ENCODE measurements at places on chromosomes 12 and 14.

- DNase-seq, result no peak
These were observed 398.8 kb downstream of the FOXG1 start for GRCh38 chr14:29165431-29165830.

DNA sequence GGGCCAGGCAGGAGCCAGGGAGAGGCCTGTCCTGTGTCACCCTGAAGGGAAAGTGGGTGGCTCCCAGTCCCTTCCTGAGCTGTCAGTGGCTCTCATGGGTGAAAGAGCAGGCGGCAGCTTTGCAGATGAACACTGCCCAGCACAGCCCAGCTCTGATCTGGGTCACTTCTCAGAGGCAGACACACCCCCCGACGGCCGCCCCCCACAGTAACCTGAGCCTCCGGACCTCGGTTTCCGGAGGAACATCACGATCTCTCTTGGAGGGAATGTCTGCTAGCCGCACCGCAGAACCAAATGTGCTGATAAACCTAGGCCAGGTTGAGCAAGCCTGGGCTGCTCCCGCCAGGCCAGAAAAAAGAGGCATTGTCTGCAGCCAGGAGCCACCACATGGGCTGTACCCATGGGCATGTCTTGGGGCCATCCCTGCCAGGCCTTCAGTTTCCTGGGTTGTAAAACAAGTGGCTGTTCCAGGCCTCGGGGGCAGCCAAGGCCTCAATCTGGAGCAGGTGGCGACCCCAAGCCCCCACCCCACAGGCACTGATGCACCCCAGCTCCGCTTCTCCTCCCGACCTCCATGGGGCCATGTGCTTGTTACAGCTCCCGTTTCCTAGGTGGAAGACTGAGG lies 57.6 kb downstream of the NCOR2 start:
- DNase-seq, result no peak

GRCh38 chr14:53536446-53536845 lies 383.3 kb upstream of the DDHD1 start:
- no peak for DNase-seq

DNA sequence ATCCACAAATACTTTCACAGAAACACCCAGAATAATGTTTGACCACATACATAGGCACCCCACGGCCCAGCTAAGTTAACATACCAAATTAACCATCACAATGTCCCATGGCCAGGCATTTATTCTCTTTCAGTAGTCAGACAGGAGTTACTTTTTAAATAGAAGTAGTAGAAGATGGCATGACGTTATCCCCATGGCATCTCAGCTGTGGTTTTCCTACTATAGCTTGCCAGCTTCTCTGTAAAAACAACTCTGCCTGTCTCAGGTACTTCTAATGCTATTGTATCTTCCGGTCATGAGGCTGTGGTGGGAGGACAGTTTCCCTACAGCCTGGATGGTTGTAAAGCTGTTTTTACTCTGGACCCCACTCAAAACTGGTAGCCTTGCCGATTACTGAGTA lies 19.3 kb downstream of the CTSG start:
- no peak for DNase-seq

DNA sequence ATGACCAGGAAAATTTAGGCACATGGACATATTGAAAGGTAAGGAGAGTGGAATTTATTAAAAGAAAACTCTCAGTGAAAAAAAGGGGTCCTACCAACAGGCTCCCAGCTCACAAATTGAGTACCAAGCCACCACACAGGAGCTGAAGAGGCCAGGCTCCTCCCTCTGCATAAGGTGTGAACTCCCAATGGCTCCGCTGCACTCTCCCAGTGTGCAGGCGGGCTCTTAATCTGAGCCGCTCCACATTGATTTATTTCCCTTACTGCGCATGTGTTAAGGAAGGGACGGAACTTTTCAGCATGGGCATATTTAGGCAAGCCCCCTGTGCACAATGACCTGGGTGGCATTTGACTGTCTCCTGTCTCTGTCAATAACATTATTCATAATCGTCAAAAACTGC lies 68.6 kb upstream of the PLEKHG7 start:
- no peak for DNase-seq

- DNase-seq, result no peak
These were observed 329.8 kb downstream of the PAWR start for GRCh38 chr12:79360936-79361335.

- DNase-seq, result no peak
These were observed 3.6 kb upstream of the FOS start for GRCh38 chr14:75274899-75275569.

- DNase-seq, result no peak
These were observed 172.4 kb upstream of the NUDT4 start for GRCh38 chr12:93205361-93205760.

DNA sequence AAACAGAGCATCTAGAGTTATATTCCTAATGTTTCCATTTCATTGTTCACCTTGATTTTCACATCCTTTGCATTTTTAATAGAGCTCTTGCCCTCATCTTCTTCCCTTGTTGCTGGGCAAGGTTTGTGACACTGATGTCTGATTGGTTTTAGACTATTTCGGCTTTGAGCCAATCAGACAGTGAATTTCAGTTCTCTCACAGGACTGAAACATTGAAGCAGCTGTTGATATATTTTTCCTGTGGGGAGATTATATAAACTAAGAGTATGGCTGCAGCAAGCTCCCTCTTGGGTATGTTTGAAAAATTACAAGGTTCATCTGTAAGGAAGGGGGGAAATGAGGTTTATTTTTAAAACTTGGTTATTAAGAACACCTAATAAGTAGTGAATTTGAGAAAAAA lies 51.2 kb downstream of the ATF7IP start:
- DNase-seq, result peak; percentile 23

GRCh38 chr12:12979731-12980259 lies 20.3 kb downstream of the HEBP1 start:
- DNase-seq, result no peak

DNA sequence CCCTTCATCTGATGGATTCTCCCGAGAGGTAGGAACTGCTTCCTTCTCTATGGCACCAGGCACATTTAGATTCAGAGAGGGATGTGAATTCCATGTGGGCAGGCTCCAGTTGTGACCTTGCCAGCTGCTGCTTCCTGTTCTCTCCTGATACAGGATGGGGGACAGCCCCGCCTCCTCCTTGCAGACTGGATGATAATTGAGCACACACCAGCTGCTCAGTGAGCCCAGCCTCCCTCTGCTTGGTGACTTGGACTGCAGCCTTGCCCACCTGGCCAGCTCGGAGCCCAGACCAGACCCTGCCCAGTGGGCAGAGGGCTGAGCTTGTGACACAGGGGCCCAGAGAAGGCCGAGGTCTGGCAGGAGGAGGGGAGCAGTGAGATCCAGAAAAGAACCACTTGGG lies 90.2 kb downstream of the CALM1 start:
- peak; percentile 86 for DNase-seq

GRCh38 chr14:33891700-33892099 lies 59.2 kb downstream of the EGLN3 start:
- no peak for DNase-seq

- DNase-seq, result no peak
These were observed 33.5 kb upstream of the C14orf180 start for GRCh38 chr14:104545942-104546501.

DNA sequence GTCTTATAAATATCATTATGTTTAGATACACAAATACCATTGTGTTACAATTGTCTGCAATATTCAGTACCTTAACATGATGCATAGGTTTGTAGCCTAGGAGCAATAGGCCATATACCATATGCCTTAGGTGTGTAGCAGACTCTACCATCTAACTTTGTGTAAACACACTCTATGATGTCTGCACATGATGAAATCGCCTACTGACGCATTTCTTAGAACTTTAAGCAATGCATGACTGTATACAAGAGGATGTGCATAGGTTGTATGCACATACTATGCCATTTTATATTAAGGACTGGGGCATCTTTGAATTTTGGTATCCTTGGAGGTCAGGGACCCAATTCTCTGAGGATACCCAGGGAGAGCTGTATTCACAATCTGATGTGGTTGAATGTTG lies 10.1 kb upstream of the BTG1 start:
- DNase-seq, result no peak
